NCI-H1105 (cell line): ENCODE measurements at places on chromosomes 4 and X.

DNA sequence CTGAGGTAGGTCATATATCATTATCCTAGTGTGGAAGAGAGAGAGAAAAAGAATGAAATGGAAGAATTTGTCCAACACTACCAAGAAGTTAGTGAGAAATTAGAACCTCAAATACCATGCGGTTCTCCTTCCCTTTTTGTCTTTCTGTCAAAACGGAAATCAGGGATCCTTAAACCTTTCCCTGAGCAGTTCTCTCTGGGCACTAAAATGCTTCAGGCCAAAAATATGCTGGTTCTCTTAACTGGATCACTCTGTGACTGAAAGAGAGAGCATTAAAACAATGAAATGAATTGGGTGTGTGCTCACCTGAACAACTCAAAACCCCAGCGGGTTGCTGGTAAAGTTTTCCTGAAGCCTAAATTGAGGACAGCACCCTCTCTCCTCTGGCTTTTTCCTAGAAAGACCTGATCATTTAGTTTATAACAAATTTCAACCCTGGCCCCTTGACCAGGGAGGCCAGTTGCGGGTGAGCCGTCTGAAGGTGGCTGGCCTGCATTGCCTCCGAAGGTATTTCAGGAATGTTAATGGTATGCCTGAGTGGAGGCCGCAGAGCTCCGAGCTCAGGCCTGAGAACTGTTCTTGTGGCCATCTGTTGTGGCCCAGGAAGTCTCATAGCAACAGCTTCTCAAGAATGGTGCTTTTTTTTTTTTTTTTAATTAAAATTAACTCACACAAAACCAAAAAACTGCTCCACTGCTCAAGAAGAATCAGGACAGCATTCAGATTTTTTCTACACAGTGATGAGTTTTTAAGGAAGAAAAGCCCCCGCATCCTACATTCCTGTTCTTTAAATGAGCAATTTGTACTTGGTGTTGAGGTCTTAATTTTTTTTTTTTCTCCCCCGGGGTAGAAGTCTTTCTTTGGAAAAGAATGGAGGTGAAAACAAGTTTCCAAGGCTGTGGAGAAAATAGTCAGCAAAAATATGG lies 155.1 kb downstream of the SHROOM3 start:
- DNase-seq: no peak

DNA sequence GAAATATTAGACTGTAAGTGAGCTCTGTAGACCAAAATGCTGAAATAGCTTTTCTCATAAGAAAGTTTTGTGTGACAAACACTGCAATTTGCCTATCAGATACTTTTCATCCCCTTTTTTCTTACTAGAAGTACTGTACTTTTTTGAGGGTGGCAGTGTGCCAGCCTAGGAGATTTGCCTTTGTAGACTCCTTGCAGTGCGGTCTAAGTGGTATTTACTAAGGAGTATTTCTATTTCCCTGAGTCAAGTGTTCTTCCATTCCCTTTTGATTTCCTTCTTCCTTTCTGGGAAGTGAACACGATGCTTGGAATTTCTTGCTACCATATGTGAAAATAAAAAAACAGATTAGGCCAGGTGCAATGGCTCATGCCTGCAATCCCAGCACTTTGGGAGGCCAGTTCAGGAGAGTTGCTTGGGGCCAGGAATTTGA lies 34.6 kb downstream of the PDLIM5 start:
- DNase-seq: no peak

- DNase-seq: no peak
Observed at GRCh38 chr4:159505266-159505975, 402.5 kb downstream of the RAPGEF2 start.

- no peak for DNase-seq
Observed at GRCh38 chr4:56650262-56651055, 30.6 kb downstream of the HOPX start.

- no peak for DNase-seq
Observed at GRCh38 chrX:65673857-65674203, 6.4 kb downstream of the MSN start.

- DNase-seq: no peak
Observed at GRCh38 chr4:182547435-182547834, 304.2 kb downstream of the TENM3 start.

DNA sequence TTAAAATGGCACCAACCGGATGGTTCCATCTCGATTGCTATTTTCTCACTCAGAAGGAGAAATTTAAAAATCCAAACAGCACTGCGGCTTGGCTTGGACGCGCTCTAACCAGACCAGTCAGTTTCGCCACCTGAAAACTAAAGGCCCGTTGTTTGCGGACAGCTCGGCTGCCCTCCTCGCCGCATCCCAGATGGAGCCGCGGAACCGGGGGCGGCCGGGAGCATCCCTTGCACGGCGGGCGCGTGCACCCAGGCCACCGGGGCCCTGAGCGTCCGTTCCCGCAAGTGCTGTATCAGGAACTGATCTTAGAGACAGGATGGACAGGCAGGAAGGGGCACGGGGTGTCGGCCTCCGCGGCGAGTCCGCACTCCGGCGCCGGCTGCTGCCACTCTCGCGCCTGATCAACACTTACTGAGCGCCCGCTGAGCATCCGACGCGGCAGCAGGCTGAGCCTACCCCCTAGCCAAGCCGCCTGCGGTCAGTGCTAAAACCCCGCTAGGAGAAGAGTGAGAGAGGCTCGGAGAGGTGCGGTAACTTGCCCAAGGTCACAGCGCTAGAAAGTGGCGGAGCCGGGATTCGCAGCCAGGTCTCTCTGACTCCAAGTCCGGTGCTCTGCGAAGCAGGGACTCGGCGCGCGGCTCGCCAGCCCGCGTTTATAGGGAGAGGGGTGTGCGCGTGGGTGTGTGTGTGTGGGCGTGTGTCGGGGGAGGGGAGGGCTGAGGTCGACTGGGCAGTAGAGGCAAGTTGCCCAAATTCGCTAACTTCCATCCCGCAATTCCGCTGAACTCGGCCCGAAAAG lies at the start of gene CITED1:
TSS of gene CITED1 (minus strand) at position 629 of the 799 bp plus-strand sequence. CDS start 3,045 bp downstream, outside the sequence.
- no peak for DNase-seq

GRCh38 chr4:185122681-185123345 lies 20.3 kb upstream of the SLC25A4 start:
- no peak for DNase-seq

GRCh38 chr4:38406243-38406642 lies 257.8 kb upstream of the KLF3 start:
- no peak for DNase-seq

- DNase-seq: no peak
Observed at GRCh38 chr4:182222766-182223165, 20.4 kb upstream of the TENM3 start.

DNA sequence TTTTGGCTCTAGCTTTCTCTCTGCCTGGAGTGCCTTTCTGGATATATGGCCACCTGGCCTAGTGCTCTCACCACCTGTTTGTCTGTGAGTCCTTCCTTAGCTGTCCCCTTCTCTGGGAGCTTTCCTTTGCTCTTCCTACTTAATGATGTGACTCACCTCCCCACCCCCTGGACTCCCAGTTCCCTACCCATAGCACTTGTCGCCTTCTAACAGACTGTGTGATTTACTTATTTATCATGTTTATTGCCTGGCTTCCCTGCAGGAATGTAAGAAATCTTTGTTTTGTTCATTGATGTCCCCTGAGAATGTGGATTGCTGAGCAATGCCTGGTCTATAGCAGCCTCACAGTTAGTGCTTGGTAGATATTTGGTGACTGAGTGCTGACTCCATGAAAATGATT lies 18.9 kb downstream of the ADD1 start:
- no peak for DNase-seq

DNA sequence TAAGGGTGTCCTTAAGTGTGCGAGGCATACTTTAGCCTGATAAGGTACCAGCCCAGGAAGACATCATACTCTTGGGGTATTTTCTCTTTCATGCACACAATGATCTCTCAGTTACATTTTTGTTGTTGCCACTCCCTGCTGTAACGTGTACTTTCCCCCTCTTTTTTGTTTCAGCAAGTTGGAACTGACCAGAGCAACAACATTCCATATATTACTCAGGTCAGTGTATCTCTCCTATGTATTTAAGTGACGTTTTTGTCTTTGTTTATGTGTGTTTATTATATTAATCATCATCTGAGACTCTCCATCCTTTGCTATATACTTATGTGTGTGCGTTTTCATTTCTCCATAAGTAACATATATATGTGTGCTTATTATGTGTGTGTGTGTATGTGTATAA lies 71.3 kb upstream of the VBP1 start:
- no peak for DNase-seq

GRCh38 chrX:133916984-133917722 lies 68.2 kb downstream of the GPC3 start:
- no peak for DNase-seq
